ENCODE measurements at places on chromosomes 13 and 19. TPM values are rescaled to one million over a fixed set of nuclear protein-coding genes. Genes with fewer than 3 reads are reported as not detected.

DNA sequence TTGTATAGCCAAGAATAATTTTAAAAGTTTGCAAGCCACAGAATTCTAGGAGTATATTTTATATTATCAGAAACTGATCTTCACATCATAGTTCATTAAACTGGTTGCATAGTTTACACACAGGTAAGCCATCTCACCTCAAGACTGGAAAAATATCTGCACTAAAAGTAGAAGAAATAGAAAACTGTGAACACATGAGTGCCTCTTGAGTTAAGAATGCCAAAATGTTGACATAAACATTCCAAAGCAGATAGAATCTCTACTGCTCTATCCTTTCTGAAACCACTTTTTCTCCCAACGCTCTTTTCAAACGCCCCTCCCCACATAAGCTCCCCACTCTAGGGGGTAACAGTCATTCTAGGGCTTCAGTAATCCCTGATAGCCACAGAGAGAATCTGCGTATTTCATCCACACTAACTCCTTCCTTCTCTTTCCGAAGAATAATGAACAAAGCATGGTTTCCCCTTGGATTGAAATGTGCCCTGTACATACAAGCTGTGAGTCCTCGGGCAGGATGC lies 201.5 kb downstream of the IRS2 start:
- no peak for DNase-seq

GRCh38 chr19:1058112-1058511 lies 8.9 kb upstream of the ARHGAP45 start:
- DNase-seq = no peak

- no peak for DNase-seq
Observed at GRCh38 chr19:48292798-48293197, 22.9 kb downstream of the ZNF114 start.

DNA sequence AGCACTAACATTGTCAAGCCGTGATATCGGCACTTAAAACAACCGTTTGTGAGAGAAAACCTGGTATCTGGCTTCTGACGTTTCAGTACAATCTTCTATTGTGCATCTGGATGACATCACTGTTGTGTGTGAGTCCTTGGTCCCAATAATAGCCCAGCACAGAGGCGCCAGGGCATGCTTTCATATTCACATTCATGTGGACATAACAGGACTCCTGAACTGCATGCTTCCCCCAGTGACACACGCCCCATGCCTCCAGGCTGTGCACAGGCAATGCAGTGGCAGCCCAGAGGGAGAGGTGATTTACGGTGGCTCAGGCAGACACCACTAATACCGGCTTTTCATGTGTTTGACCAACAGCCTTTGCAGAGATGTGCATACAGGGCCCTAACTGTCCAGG lies 58.1 kb downstream of the MRPL57 start:
- no peak for DNase-seq

GRCh38 chr13:107284173-107284572 lies 716.2 kb upstream of the ARGLU1 start:
- no peak for DNase-seq

DNA sequence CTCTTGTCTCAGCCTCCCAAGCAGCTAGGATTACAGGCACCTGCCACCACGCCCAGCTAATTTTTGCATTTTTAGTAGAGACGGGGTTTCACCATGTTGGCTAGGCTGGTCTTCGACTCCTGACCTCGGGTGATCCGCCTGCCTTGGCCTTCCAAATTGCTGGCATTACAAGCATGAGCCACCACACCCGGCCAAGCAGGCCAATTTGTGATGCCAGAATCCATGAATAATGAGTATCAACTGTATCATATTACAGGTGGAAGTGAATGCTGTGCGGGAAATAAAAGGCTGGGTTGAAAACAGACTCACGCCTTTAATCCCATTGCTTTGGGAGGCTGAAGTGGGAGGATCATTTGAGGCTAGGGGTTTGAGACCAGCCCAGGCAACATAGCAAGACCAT lies 3.6 kb upstream of the NFILZ start:
- no peak for DNase-seq

- no peak for DNase-seq
Observed at GRCh38 chr19:29266001-29266400, 53.0 kb upstream of the UQCRFS1 start.

- DNase-seq = no peak
Observed at GRCh38 chr13:43924549-43925245, 45.0 kb downstream of the LACC1 start.

Gene SGCG
- 0.35 TPM for total RNA-seq

Gene GZMM
- total RNA-seq = not detected

Gene PTPRS
- total RNA-seq = 226 TPM

Gene EHD2
- 27.4 TPM for total RNA-seq

Gene TICAM1
- 14.9 TPM for total RNA-seq

Measured in dorsolateral prefrontal cortex (tissue), 122 donors.